ENCODE measurements at places on chromosomes 13 and 19.

DNA sequence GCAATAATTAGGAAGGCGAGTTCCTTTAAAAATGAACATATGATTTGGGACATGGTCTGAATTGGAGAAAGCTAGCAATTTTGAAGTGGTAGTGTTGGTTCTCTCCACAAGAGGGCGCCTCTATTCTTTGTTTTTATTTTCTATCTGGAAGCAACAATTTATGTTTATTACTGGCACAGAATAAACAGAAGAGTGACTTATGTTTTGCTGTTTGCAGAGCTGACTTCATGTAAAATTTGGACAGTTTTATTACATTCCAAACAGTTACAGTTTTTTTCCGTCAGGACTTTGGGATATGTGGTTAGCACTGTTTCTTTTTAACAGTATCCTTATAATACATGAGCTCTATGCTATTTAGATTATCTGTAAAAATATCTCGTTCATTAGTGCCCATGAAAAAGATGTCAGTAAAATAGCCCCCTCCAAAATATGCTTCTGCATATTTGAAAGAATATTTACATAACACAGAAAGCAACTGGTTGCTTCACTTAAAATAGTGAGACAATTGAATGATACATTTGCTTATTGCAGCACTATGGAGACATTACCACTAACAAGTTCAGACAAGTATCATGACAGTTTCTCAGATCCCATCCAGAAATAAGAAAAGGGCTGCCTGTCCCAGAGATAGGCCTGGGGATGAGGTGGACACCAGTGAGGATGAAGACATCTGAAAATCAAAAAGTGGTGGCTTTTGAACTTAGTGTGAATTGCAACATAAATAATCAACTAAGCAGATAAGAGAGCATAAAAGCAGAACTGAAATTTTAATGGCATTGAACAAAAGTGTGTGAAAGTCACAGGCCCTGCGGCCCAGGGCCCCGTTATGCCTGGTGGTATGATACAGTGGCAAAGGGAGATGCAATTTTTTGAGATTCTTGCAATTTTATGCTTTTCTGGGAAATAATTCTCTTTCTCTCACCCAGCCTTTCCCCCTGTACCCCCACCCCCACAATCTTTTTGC is 32.3 kb upstream of the FGF9 start:
- peak; percentile 40 for DNase-seq

DNA sequence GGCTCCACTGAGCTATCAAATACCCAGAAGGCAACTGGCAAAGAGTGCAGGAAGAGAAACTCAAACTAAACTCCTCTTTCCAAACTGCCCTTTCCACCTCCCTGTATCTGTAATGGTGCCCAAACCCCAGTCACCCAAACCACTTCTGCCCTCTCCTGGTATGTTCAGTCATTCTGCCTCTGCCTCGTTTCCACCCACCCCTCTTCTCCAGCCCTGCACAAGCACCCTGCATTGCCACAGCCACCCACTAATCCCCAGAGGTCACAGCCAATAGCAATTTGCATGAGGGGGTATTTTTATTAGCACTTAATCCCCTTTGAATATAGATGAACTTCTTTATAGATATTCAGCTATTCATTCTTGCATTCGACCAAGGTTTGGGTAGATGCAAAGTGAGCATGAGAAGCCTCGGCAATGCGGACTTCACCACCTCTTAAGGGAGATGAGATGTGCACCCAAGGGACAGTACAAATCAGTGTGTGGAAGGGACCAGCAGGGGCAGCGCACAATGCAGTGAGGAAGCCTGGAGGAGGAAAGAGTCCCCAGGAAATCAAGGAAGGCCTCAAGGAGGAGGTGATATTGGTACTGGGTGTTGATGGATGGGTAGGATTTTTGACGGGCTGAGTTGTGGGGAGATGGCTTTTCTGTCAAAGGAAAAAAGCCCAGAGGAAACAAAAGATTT is 12.4 kb downstream of the TMEM272 start:
- DNase-seq = peak; percentile 70

- DNase-seq = no peak
These were observed 1596.0 kb upstream of the MIR17HG start for GRCh38 chr13:89751432-89751930.

- DNase-seq = no peak
These were observed 90.5 kb upstream of the RFC3 start for GRCh38 chr13:33727297-33728083.

DNA sequence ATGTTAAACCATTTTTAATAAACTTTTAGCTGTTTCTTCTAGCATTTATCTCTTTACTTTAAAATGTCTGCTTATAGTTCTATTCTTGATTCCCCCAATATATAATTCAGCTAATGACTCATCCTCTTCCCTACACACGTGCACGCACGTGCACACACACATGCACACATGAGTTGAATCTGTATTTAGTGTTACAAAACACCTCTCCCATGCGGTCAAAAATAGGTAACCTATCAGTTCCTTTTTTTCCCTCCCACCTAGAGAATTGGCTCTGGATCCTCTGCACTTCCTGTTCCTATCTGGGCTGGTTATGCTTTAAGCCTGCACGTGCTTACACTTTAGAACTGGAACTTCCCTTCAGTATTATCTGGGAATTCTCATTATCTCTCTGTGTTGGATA is 144.1 kb downstream of the PAN3 start:
- no peak for DNase-seq

- peak; percentile 43 for DNase-seq
These were observed 17.8 kb downstream of the KCTD15 start for GRCh38 chr19:33814181-33815165.

DNA sequence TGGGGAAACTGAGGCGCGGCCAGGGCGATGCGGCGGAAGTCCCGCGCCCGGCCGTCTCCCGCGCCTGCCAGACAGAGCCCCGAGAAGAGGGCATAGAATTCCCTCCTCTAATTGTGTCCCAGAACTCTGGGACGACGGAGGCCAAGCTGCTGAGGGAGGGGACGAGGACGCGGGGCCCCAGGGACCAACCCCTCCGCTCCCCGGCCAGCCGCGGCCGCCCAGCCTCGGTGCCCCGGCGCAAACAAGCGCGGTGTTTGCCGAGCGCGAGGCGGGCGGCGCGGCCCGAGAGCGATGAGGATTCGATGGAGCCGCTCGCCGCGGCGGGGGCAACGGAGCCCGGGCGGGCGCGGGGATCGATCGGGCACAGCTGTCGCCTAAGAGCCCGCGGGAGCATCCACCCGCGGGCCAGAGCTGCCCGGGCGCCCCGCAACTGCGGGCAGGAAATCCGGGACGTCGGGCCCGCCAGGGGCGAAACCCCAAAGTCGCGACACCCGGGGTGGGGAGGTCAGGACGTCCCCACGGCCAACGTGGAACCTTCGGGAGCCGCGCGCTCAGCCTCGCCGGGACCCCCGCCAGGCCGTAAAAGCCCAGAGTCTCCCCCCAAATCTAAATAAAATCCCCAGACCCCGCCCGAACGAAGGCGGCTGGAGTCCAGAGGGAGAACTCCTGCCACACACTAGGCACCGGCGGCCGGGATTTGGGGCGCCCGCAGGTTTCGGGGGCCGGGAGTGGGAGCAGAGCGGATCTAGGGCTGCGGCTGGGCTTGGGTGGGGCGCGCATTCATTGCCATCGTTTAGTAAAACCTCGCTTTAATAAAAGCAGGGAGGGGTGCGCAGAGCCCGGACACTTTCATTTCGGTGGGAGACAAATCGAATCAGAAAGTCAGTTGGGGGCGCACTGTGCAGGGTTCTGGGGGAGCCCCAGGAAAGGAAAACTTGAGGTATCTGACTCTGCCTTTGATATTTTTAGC is 3.6 kb upstream of the ONECUT3 start:
- DNase-seq = peak; percentile 83

DNA sequence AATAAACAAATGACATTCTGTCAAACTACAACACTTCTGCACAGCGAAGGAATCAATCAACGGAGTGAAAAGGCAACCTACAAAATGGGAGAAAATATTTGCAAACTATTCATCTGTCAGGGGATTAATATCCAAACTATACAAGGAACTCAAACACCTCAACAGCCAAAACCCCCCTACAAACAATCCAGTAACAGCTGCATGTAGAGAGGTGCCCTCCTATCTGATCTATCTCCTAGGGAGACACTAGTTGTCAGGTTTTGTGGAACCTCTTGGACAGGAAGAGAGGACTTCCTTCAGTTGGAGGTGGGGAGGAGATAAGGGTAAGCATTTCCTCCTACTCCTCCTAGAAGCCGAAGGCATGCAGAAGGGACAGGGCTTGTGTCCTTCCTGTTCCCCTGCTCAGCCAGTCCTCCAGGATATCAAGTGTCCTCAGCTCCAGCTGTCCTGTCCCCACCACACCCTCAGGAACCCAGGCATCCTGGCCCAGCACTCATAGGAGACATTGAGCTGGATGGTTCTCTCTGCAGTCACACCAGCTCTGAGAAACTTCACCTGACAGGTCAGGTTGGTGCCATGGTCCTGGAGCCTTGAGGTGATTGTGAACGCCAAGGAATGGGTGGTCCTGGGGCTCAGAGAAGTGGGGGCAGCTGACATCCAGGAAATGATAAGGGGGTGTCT is 9.8 kb upstream of the SIGLEC8 start:
- DNase-seq = no peak

DNA sequence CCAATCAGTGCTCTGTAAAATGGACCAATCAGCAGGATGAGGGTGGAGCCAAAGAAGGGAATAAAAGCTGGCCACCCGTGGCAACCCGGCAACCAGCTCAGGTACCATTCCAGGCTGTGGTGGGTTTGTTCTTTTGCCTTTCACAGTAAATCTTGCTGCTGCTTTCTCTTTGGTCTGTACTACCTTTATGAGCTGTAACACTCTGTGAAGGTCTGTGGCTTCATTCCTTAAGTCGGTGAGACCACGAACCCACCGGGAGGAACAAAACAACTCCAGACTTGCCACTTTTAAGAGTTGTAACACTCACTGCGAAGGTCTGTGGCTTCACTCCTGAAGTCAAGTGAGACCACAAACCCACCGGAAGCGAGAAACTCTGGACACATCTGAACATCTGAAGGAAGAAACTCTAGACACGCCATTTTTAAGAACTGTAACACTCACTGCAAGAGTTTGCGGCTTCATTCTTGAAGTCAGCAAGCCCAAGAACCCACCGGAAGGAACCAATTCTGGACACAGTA is 16.5 kb upstream of the SPACA6 start:
- DNase-seq = no peak

Measured in H7 (cell line).